ENCODE measurements at places on chromosomes 12 and 14.

DNA sequence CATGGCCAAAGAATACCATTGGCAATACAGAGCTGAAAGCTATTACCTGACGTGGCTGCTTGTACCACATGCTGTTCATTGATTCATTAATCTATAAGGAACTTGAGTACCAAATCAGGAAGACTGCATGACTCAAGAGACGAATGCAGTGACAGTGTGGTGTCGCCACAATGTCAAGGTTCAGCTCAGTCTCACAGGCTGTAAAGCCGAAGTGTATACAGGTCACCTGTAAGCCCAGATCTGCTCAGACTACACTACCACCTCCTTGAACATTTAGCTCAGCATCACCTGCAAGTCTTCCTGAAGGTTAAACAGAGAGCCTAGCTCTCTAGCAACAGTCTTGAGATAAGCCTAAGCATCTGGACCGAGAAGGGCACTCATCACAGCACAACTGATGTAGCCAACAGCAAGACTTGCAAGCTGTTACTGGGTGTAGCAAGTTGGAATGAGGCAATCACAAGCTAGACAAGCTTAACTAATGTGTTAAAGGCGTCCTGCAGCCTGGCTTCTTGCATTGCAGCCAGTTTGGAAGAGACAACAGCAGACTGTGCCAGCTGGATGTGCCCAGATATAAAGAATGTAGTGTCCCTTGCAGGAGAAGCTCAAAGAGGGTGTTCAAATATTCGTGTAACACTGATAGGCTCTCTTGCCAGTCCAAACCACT is 21.0 kb downstream of the TMTC1 start:
- peak; percentile 59 for DNase-seq

DNA sequence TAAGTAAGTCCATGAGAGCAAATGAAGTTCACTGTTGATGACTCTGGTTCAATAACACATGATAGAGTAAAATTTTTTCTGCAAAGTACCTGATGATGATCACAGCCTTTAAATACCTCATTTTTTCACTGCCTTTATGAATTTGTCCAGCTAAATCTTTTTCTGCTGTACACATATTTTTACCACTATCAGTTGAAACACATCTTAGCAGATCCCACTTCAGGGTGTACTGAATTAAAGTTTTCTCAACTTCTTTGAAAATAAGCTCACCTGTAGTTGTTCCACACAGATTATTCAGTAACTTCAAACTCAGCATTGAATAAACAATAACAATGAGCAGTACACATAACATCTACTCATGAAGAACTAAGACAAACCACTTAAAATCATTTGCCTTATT is 385.9 kb downstream of the NELL2 start:
- DNase-seq = no peak

- no peak for DNase-seq
Observed at GRCh38 chr14:99597911-99598600, 6.0 kb downstream of the CCDC85C start.

DNA sequence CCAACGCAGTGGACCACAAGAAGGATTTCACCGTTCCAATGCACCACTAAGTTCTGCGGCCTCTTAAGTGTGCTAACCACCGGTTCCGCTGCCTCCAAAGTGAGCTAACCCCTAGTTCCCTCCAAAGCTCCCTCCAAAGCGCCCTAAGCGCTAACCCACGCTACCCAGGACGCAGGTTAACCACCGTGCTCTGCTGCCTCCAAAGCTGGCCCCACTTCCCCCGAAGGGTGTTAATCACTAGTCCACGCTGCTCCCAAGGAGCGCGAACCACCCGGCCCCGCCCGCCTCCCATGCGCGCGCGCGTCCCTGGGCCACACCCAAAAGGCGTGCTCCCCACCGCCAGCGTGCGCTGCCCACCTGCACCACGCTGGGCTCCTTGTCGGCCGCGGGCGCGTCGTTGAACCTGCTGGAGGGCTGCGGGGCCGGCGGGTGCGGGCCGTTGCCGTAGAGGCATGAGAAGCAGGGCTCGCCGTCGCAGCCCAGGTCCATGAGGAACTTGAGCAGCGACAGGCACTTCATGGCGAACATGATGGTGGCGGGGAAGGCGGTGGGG is 11.7 kb downstream of the FAM181A start:
- DNase-seq = no peak

GRCh38 chr14:44736326-44736725 is 225.4 kb downstream of the KLHL28 start:
- no peak for DNase-seq

GRCh38 chr12:125280482-125281377 is 215.5 kb downstream of the AACS start:
- no peak for DNase-seq

DNA sequence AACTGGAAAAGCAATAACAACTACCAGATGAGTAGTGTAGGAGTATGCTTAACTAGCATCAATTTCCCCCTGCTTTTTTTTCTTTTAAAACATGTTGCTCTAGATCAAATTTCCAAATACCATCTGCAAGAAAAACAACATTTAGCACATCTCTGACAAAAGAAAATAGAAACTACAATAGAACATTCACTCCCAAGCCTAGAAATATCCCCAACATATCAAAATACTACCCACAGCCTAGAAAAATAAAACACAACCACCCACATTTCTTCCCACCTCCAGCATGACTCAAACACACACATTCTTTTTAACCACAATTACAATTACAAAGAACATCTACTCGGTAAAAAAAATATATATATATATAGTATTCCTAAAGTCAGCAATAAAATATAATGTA is 120.0 kb downstream of the PPFIA2 start:
- no peak for DNase-seq

DNA sequence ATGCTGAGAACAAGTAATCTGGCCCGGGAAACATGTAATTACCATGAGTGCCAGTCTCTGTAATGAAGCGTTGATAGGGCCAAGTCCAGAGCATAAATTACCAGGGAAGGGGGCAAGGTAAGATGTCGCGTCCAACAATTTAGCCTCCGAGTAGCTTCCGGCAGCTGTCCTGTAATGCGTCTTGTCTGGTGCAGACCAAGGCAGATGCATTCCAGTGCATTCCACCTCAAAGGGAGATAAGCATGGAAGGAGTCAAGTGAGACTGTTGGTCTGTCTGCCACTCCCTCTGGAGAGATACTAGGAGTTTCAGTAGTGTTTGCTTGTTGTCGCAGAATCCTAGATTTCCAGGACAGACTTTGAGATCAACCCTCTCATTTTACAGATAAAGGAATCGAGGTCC is 218.3 kb downstream of the AACS start:
- DNase-seq = no peak

DNA sequence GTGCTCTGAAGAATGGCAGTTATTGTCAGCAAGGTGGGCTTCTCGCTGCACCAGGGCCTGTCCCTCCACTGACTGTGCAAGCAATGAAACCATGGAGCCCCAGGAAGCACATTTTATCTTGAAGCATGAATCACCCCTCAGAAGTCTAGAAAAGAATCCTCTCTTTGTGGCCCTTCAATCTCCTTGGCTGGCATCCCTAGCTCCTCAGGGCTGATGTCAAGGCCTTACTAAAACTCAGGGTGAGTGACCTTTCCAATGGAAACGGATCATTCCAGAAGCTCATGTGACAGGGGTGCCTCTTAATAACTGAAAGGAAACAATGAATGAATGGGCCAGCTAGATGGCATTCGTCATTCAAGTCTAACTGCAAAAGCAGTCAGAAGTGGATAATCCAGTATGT is 22.3 kb upstream of the PLEKHH1 start:
- DNase-seq = no peak

DNA sequence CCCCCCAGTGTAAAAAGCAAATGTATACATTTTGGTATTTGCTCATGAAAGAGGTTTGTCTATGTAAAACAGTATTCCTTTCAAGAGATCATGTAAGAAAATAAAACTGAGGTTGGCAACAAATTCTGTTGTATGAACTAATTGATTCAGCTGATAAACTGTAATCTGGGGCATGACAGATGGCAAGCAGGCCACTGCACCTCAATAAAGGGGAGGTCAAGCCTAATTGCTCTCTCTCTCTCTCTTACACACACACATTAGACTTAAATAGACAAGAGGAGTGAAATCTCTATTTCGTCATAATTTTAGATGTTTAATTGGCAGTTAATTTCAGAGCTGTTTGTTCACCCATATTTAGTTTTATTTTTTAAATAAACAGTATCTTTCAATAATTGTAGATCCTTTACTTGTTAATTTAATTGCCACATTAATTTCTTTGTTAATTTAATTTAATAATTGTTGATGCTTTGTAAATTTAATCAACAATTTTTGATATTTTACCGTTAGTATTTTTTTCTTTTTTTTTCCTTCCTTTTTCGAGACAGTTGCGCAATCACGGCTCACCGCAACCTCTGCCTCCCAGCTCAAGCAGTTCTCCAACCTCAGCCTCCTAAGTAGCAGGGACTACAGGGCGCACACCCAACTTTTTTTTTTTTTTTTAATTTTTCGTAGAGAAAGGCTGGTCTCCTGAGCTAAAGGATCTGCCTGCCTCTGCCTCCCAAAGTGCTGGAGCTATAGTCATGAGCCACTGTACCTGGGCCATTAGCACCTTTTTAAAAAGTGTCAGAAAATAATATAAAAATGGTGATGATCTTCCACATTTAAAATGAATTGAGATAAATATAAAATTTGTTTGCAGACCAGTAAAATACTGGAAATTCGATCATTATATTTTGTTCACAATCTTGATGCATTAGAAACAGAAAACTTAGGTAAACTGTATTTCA is 577.7 kb downstream of the SLC16A7 start:
- DNase-seq = no peak

DNA sequence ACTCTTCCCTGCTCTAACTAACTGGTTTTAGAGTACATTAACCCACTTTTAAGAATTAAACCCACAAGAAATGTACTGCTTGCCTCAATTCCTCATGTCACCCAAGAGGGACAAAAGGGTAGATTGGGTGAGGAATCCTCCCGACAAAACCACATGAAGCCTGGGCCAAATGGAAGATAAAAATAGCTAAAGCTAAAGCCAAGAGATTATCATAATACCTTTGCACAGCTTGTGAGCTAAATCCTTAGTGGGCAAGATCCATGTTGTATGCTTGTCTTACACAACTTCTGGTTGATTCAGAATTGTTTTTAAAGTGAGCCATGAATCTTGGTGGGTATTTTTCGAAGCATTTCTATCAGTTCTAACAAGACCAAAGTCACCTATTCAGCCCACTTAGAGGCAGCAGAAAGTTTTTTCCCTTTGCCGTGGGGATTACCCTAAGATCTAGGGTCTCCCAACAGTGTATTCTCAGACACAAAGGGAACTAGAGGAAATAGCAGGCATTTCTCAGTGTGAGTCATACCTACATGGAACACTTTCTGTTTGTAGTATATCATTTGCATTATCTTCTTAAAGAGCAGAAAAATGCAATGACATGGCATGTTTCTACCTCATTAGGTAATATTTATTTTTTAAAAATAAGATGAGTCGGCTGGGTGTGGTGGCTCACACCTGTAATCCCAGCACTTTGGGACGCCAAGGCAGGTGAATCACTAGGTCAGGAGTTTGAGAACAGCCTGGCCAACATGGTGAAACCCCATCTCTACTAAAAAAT is 616.6 kb downstream of the KCNH5 start:
- peak; percentile 40 for DNase-seq

- no peak for DNase-seq
Observed at GRCh38 chr14:39276005-39276404, 42.3 kb downstream of the MIA2 start.

DNA sequence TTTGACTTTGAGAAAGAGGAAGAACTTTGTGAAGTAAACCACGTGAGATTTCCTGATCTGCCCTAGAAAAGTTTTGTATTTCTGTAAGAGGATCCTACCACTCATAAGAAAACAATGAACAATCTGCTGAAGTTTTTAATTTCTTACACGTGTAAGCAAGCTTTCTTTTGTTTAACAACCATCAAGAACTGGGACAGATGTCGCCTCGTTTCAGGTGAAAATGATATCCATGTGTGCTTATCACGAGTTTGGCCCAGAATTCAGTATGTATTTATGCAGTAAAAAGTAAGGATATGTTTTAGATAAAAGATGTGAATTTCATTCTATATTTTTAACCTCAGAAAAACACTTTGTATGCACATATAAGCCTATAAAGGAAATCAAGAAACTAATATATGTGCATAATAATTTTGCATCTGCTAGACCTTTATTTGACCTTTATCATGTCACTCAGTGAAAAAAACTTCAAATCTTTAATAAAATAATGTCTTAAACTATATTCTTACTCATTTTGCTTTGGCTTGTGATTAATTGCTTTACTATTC is 56.9 kb upstream of the DHRS4 start:
- DNase-seq = no peak

DNA sequence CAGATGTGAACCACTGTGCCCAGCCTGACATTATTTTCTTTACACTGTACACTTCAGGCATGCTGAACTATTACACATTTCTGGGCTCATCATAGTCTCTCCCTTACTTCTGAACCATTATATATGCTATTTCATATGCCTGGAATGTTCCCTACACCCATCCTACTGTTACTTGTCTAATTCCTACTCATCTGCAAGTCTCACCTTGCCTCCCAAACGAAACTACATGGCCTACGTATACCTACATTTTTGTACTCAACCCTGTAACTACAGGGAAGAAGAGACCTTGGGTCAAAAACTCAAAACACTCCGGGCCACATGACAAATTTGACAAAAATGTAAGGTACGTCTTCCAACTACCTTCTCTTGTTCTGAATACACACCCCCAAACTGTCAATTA is 9.5 kb upstream of the EEA1 start:
- no peak for DNase-seq

GRCh38 chr12:11949738-11950411 is 120.9 kb upstream of the BCL2L14 start:
- DNase-seq = no peak

GRCh38 chr12:111993292-111994150 is 19.4 kb downstream of the TMEM116 start:
- no peak for DNase-seq

GRCh38 chr12:49491823-49492222 is 47.0 kb upstream of the KCNH3 start:
- no peak for DNase-seq

DNA sequence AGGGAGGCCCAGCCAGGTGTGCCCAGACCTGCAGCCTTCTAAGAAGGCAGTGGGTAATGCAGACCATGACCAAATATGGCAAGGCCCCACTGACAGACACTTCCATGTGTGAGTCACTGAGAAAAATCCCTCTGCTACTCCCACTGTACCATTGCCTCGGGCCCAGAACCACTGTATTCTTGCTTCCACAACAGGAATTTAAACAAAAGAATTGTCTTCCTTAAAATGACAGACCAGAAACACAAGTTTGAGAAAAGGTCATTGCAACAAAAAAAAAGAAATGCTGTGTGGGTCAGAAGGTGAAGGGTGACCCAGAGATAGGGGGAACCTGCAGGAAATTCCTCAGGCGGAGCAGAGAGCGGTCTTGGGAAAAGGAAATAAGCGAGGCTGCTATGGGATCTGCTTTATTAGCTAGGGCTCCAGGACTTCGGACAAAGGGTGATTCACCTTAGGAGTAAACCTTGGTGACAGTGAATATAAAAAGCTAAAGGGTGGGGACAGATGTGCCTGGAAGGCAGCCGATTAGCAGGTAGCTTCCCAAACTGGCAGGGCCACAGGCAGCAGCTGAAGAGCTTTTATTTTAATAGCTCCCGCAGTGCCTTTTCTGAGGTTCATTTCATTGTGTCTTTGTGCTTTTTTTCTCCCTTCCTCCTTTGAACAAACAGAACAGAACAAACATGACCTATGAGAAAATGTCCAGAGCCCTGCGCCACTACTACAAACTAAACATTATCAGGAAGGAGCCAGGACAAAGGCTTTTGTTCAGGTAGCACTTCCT is 185.3 kb upstream of the BCL2L14 start:
- DNase-seq = peak; percentile 25

Measured in foreskin fibroblast (primary cell).